ENCODE measurements at places on chromosomes 12 and 14. TPM values are rescaled to one million over a fixed set of nuclear protein-coding genes. Genes with fewer than 3 reads are reported as not detected.

- no peak overlapping the region for H3K27ac ChIP-seq
- no peaks in the 10 kb centered on the region for H3K4me1 ChIP-seq
- DNase-seq, result peak; percentile 38
- H3K4me3 ChIP-seq, result no peak overlapping the region
Measured at GRCh38 chr14:76050797-76051392, 65.3 kb downstream of the IFT43 start.

DNA sequence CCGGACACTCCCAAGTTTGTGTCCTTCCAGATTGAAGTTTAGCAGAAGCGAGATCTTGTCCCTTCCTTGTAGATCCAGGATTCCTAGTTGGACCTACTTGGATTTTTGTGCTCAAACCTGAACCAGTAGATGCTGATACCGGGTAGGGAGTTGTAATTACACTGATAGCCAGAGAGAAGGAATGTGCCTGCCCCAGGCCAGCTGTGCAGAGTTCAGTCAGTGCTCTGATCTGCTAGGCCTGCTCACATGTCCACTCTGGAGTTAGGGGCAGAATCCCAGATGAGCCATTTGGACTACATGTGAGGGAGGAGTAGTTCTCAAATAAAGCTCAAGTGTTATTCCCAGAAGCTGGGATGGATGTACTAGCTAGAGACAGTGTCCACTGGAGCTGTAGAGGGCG is 65.7 kb downstream of the PRKCH start:
- H3K27me3 ChIP-seq, result no peaks in the 10 kb centered on the region
- no peaks in the 10 kb centered on the region for H3K36me3 ChIP-seq
- DNase-seq, result no peak
- H3K4me3 ChIP-seq, result no peak overlapping the region
- peaks cover 5% of the 10 kb centered on the region for H3K4me1 ChIP-seq

GRCh38 chr14:57493467-57494181 is at the start of gene CCDC198:
Gene CCDC198 (minus strand): TSS chr14:57493857. CDS start chr14:57493715, 142 bp downstream.
- DNase-seq, result no peak
- no peak within 1 kb of the TSS for H3K27ac ChIP-seq
- H3K27me3 ChIP-seq, result no peaks in the 10 kb centered on the region
- H3K4me1 ChIP-seq, result no peaks in the 10 kb centered on the region
- H3K4me3 ChIP-seq, result no peak within 1 kb of the TSS

DNA sequence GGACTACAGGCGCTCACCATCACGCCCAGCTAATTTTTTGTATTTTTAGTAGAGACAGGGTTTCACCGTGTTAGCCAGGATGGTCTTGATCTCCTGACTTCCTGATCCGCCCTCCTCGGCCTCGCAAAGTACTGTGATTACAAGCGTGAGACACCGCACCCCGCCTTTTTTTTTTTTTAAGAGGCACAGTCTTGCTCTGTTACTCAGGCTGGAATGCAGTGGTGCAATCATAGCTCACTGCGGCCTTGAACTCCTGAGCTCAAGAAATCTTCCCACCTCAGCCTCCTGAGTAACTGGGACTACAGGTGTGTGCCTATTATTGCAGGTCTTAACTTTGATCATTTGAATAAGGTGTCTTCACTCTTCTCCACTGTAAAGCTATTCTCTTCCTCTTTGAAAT is 5.3 kb upstream of the GLTP start:
- no peak for DNase-seq
- no peak overlapping the region for H3K27ac ChIP-seq
- H3K36me3 ChIP-seq, result no peaks in the 10 kb centered on the region
- H3K27me3 ChIP-seq, result no peaks in the 10 kb centered on the region
- no peak overlapping the region for H3K4me3 ChIP-seq

GRCh38 chr14:98952593-98953350 is 319.2 kb downstream of the BCL11B start:
- no peaks in the 10 kb centered on the region for H3K27me3 ChIP-seq
- H3K4me1 ChIP-seq, result no peaks in the 10 kb centered on the region
- H3K36me3 ChIP-seq, result no peaks in the 10 kb centered on the region
- no peak overlapping the region for H3K4me3 ChIP-seq

DNA sequence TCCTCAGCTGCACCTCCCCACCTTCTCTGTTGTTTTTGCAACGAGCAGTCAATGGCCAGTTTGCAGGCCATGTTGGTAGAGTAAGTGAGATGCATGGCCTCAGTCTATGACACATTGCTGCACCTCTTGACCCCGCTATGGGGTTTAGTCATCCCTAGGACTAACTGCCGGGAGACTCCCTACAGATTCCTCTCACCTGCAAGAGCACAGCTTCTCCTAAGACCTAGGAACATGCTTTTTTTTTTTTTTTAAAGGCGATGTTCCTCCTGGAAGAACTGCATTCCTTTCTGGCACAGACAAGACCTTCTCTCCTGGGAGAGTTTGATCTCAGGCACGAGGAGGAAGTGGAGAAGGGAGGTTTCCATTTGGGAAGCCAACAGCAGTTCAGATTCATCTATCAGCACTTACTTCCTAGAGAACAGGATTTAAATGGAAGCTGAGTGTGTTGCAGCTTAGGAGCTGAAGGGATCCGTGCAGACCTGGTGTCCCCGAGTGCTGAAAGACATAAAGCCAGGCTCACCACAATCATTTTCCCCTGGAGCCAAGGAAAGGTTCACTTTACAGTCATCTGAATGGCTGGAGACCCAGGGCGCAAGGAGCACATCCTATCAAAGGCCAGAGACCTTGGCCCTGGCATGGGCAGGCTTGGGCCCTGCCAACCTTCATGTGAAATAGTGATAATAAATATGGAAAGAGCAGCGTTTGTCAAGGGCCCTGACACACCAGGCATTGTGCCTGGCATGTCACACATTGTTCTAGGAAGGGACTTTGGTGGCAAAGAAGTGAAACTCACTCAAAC is 104.1 kb downstream of the LGMN start:
- H3K4me3 ChIP-seq, result no peak overlapping the region
- no peak for DNase-seq
- peaks cover 13% of the 10 kb centered on the region for H3K4me1 ChIP-seq
- H3K27me3 ChIP-seq, result no peaks in the 10 kb centered on the region

DNA sequence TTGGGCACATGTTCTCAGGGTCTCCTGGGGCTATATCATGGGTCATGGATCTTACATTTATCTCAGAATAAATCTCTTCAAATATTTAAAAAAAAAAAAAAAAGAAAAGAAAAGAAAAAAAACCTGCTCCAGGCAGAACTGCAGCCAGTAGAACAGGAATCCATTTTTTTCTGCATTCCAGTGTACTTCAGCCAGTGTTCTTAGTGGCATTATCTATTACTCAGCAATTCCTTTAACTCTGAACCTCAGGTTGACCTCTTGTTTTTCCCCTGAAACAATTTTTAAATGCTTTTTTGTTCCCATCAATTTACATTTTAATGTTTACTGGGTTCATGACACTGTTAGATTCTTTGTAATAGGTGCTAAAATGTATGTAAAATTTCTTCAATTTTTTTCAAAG is 66.7 kb upstream of the STXBP6 start:
- no peaks in the 10 kb centered on the region for H3K4me1 ChIP-seq
- H3K27ac ChIP-seq, result no peak overlapping the region
- no peak overlapping the region for H3K4me3 ChIP-seq
- no peak for DNase-seq
- no peaks in the 10 kb centered on the region for H3K36me3 ChIP-seq

GRCh38 chr12:54053003-54053750 is 458 bp upstream of the HOXC4 start:
- no peak for DNase-seq
- H3K27ac ChIP-seq, result no peak overlapping the region
- H3K36me3 ChIP-seq, result no peaks in the 10 kb centered on the region
- H3K4me3 ChIP-seq, result no peak overlapping the region
- H3K4me1 ChIP-seq, result no peaks in the 10 kb centered on the region

DNA sequence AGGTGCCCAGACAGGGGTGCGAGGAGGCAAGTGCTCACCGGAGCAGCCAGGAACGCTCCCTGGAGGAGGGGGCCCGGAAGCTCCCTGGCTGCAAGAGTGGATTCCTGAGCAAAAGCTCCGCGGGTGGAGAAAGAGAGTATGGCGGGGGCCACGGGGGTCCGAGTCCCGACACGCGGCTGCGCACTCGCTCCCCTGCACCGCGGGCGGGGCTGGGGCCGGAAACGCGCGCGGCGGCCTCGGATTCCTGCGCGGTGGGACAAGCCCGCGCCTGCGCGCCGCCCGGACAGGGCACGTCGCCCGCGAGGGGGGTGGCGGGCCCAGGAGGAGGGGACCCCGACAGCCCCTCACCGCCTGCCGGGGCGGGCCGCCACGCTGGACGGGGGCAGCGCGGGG is 27.8 kb upstream of the GPR132 start:
- H3K4me1 ChIP-seq, result peaks cover 30% of the 10 kb centered on the region
- peak overlapping the region; percentile 63 for H3K4me3 ChIP-seq
- peak overlapping the region; percentile 93 for H3K27ac ChIP-seq
- DNase-seq, result peak; percentile 73
- no peaks in the 10 kb centered on the region for H3K27me3 ChIP-seq
- H3K36me3 ChIP-seq, result no peaks in the 10 kb centered on the region

GRCh38 chr12:124704619-124705018 is 137.2 kb upstream of the NCOR2 start:
- H3K4me1 ChIP-seq, result no peaks in the 10 kb centered on the region
- H3K27ac ChIP-seq, result no peak overlapping the region
- no peak overlapping the region for H3K4me3 ChIP-seq
- H3K27me3 ChIP-seq, result no peaks in the 10 kb centered on the region
- H3K36me3 ChIP-seq, result no peaks in the 10 kb centered on the region

- no peak for DNase-seq
- no peaks in the 10 kb centered on the region for H3K27me3 ChIP-seq
- H3K36me3 ChIP-seq, result no peaks in the 10 kb centered on the region
- no peaks in the 10 kb centered on the region for H3K4me1 ChIP-seq
Measured at GRCh38 chr14:81281332-81281731, 60.6 kb upstream of the GTF2A1 start.

DNA sequence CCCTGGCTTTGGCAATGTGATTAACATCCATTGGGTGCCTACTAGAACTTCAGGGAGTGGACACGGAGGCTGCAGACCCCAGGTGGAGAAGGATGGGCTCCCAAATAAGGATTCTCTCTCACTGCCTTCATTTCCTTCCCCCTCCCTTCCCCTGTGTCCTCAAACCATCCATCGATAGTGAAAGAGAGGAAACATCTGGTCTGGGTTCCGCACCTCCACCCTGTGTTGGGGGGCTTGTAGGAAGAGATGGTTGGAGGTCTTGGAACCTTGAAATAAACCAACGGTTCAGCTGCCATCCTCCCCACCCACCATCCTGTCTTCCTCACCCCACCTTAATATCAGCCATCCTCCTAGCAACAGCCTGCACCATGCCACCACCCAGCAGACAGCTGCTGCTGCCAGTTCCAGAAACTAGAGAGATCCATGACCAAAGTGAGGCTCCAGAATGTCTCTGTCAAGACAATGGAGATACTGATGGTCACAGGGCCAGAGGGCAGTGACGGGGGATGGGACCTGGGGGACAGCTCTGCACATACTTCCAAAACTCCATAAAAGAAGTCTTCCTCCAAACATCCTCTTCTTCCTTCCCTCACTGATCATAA is 153.1 kb upstream of the CCND2 start:
- H3K4me3 ChIP-seq, result no peak overlapping the region
- no peak for DNase-seq
- peaks cover 4% of the 10 kb centered on the region for H3K27me3 ChIP-seq
- no peaks in the 10 kb centered on the region for H3K4me1 ChIP-seq
- no peak overlapping the region for H3K27ac ChIP-seq

DNA sequence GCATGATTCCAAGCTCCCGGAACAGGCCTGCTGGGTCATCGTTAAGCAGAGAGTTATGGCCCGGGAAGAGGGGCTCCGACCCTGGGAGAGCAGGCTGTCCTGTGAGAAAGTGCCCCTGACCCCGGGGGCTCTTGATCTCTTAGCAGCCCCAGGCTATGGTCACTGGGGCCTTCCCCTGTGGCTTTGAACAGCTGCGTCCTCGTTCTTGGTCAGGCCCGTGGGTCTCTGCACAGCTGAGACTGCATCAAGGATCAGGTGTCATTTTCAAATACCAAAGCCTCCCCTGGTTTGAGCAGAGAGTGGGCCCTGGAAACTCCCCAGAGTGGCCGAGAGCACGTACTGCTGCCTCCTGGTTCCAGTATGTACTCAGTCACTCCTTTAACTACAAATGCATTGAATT is 114.8 kb downstream of the ESRRB start:
- H3K27me3 ChIP-seq, result no peaks in the 10 kb centered on the region
- no peaks in the 10 kb centered on the region for H3K36me3 ChIP-seq
- no peak overlapping the region for H3K4me3 ChIP-seq
- H3K27ac ChIP-seq, result no peak overlapping the region
- no peak for DNase-seq

- H3K27ac ChIP-seq, result no peak overlapping the region
- H3K4me1 ChIP-seq, result no peaks in the 10 kb centered on the region
- no peaks in the 10 kb centered on the region for H3K27me3 ChIP-seq
Measured at GRCh38 chr12:2429032-2429431, 365.7 kb upstream of the FKBP4 start.

GRCh38 chr12:121053706-121054105 is 14.7 kb upstream of the OASL start:
- H3K27ac ChIP-seq, result no peak overlapping the region
- no peak overlapping the region for H3K4me3 ChIP-seq
- no peaks in the 10 kb centered on the region for H3K4me1 ChIP-seq
- no peaks in the 10 kb centered on the region for H3K27me3 ChIP-seq
- no peak for DNase-seq
- H3K36me3 ChIP-seq, result no peaks in the 10 kb centered on the region

DNA sequence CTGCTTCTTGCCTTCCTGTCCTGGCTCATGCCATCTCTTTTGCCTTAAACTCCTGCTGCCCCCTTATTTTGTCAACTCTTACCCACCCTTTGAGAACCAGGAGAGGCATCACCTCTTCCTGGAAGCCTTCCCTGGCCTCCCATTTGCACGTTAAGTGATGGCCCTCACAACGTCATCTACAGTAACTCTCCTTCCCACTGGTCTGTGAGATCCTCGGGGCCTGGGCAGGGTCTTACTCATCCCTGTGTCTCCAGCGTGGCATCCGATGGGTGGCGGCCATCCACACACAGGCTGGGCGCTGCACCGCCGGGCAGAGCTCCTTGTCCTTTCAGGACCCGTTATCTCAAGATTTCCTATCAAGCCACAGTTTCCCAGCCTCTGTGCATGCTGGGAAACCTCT is 16.8 kb upstream of the CACNA2D4 start:
- no peaks in the 10 kb centered on the region for H3K36me3 ChIP-seq
- DNase-seq, result no peak
- no peaks in the 10 kb centered on the region for H3K4me1 ChIP-seq
- no peaks in the 10 kb centered on the region for H3K27me3 ChIP-seq
- no peak overlapping the region for H3K4me3 ChIP-seq

Gene ITPR2
- 30.0 TPM for total RNA-seq

Gene NKX2-8
- total RNA-seq, result 35.6 TPM

Gene TC2N
- 75.8 TPM for total RNA-seq

Gene STXBP6
- total RNA-seq, result 12.4 TPM

Gene TSHR
- total RNA-seq, result 0.36 TPM

Gene MGP
- 388 TPM for total RNA-seq

Gene TBX5
- total RNA-seq, result 4.9 TPM

Gene ANO2
- 7.0 TPM for total RNA-seq
